ENCODE measurements at places on chromosomes 11 and 22. TPM values are rescaled to one million over a fixed set of nuclear protein-coding genes. Genes with fewer than 3 reads are reported as not detected.

DNA sequence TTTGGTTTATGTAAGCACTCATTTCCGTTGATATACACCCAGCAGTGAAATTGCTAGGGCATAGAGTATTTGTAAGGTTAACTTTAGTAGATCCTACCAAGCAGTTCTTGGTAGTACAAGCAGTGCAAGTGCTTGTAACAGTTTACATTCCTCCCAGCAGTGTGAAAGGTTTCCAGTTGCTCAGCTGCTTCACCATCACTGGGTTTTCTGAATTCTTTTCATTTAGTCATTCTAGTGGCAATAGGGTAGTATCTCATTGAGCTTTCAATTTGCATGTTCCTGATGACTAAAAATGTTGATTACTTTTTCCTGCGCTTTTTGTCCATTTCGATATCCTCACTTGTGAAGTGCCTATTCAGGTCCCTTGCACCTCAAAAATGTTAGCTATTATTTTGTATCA lies 34.3 kb downstream of the ZNF202 start:
- no peak for DNase-seq

Gene ESAM
- total RNA-seq: 43.3 TPM

- DNase-seq: no peak
Observed at GRCh38 chr22:32050678-32051515, 7.8 kb downstream of the SLC5A1 start.

DNA sequence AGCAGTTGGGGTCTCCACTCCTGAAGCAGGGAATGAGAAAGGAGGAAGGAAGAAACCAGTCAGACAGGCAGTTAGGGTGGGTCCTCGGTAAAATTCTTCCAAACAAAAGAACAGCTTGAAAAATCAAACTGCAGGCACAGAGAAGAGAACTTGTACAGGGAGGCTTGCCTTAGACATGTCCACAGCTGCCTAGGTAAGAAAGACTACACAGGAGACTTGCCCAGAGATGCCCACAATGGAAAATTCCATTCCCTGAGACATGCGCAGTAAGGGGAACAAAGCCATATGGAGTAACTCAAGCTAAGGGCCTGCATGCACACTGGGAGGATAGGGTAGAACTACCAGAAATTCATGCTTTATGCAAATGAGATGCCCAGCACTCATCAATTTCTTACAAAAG lies 9.8 kb downstream of the KCNJ11 start:
- no peak for DNase-seq

GRCh38 chr11:65695459-65696241 lies 16.4 kb upstream of the KAT5 start:
- peak; percentile 74 for DNase-seq

Gene EFCAB6
- total RNA-seq: 2.0 TPM

DNA sequence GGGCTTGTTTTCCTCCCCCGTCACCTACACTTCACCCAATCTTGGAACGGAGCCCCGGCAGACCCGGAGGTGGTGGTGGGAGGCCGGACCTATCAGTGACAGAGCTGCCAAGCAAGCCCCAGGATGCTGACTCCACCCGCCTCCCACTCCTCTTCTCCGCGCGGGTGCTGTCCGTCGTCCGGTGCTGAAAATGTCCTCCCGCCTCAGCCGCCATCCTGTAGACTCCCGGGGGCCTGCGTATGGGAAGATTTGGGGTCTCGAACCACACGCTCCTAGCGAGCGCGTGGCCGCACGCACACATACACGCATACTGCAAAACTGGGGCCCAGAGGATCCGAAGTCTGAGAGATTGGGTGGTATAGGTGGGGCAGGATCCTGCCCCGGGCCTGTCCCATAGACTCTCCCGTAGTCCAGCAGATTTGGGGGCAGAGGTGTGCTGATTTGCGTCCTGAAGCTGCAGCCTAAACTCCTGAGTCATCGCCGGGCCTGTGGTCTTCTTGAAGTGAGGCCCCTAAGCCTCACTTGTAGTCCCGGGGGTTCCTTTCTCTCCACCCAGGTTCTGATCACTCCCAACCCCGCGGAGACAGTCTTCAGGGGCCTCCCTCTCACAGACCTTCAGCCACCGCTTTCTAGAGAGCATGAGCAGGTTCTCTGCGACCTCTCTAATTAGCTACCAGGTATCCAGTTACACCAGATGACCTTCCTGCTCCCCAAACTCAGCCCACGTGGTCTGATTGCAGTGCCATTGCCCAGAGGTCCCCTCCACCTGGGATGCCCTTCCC lies 796 bp upstream of the YIF1A start:
- DNase-seq: peak; percentile 83

Gene C11orf87
- total RNA-seq: 0.11 TPM

DNA sequence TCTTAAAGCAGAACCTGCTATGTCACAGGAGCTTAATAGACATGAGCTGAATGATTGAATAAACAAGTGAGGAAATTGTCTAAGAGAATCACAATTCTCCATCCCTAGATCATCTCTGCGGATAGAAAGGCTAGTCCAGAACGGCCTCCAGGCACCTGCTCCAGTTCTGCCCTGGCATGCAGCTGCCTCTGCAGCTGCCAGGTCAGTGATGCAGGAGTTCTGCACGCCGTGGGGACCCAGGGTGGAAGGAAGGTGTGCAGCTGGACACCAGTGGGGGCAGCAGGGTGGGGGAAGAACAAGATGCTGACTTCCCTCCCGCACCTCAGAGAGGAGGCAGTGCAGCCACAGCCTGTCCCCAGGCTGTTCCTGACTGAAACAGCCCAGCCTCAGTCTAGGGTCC lies 192.1 kb upstream of the NCAM1 start:
- DNase-seq: no peak

Gene HMOX1
- 3.3 TPM for total RNA-seq

DNA sequence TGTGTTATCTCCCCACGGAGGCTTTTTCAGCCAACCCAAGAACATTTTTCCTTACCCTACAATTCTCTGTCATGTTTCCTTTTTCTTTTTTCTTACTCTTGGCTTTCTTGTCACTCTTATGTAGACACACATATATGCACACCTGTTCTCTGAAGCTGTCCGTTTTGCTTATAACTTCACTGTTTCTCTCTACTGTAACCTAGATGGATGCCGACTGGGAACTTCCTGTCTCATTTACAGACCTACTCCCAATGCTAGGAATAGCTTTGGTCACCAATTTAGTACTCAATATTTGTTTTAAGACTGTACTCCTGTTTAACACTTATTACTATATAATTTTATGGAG lies 9.9 kb upstream of the CASP12 start:
- no peak for DNase-seq
